Amniotic stem cell (primary cell): ENCODE measurements at places on chromosomes 11 and 22.

- DNase-seq: peak; percentile 17
These were observed 151.7 kb downstream of the SWAP70 start for GRCh38 chr11:9815486-9816136.

DNA sequence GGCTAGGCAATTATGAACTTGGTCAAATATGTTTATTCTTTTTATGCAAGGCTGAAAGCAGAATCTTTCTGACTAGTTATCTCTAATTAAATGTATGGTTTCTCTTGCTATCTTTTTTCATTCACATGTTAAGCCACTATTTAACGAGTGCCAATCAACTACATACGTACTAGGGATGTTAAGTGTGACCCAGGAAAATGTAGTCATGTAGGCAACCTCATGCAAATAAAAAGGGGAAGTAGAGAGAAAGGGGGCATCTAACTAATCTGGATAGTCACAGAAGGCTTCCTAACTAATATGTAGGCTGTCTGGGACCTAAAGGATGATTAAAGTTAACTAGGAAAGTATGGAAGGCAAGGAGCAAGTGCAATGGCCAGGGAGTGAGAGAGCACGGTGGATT lies 23.5 kb downstream of the TBRG1 start:
- no peak for DNase-seq

- DNase-seq: no peak
These were observed 51.7 kb downstream of the BRD1 start for GRCh38 chr22:49775867-49776511.

DNA sequence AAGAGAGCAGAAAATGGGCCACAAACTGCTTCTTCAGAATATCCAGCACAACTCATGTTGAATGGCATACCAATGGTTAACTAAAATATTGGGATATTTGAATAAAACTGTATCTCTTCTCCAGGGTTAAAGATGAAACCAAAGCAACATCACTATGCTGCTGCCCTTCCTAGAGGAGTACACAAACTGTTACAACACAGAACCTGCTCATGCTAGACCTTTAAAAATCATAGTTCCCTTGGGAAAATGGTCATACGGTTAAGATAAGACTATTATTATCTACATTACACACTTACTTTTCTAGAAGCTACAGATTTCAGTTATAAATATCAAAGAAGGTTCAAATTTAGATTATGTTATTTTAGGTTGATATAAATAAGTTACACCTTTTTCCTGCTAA lies 78.6 kb upstream of the TP53AIP1 start:
- no peak for DNase-seq

GRCh38 chr11:86765203-86765602 lies 35.1 kb upstream of the PRSS23 start:
- DNase-seq: no peak

GRCh38 chr22:50602338-50602700 lies 1.7 kb downstream of the MAPK8IP2 start:
- DNase-seq: no peak

DNA sequence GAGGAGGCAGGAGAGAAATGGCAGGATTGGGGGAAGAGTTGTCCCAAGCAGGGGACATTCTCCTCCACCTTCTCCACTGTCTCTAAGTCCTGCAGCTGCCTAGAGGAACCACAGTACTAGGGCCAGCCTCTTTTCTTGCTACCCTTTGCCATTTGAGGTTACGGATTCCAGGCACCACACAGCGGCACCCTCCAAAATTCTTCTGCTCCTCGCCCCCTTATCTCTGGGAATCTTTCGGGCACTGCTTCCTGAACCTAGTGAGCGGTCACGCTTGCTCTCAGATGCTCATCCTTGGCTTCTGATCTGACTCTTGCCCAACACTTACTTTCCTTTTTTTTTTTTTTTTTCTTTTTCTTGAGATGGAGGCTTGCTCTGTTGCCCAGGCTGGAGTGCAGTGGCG lies 26.6 kb upstream of the XBP1 start:
- DNase-seq: no peak

GRCh38 chr11:57566005-57566904 lies 1.2 kb downstream of the UBE2L6 start:
- peak; percentile 32 for DNase-seq

DNA sequence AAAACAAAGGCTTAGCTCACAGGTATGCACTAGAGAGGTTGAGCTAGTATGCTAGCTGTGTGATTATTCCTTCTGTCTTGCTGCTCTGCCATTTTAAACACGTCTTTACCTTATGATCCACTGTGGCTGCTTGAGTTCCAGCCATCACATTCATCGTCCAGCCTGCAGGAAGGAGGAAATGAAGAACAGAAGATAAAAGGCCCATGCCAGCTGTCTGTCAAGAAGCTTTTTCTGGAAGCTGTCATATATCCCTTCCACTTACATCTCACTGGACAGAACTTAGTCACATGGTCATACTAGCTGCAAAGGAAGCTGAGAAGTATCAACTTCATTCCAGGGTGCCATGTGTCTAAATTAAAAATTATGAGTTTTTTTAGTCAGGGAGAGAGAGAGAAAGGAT lies 9.5 kb downstream of the PRDX5 start:
- no peak for DNase-seq

- DNase-seq: no peak
These were observed 789.6 kb downstream of the TBC1D22A start for GRCh38 chr22:47552024-47552423.

GRCh38 chr22:35116817-35117216 lies 50.9 kb downstream of the ISX start:
- DNase-seq: no peak

DNA sequence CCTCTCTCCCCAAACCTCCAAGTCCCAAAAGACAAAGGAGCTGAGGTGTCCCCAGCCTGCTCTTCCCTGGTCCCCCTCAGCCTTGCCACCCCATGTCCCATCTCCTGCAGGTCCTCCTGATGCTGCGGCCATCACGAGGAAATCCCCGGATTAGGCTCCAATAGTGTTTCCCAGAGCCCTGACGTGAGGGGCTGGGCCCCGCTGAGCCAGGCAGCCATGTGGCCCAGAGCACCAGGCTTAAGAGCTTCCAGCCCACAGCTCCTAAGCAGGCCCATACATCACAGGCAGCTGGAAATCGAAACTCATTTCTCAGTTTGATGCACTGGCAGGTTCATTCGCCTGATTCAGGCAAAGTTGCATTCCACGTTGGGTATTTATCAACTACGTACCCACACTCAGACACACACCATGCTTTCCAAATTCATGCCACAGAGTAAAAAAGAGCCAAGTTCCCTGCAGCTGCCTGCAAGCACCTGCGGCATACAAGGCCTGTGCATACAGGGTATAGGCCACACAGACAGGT lies 114.2 kb downstream of the CHST1 start:
- no peak for DNase-seq

DNA sequence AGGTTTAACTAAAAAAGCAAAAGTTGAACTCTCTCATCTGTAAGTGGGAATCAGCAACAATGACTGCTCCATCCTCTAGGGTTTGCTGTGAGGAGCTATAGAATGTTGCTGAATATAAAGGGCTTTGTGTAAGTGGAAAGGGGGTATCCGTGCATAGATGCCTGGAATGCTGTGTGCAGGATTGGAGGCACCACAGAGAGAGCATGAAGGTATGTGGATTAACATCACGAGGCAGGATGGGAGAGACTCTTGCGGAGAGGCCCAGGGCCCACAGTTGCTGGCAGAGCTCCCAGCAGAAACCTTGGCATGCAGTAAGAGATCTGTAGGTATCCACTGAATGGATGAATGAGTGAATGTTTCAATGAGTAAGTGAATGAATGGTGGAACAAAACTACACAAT lies 298.7 kb upstream of the DDI1 start:
- DNase-seq: no peak

- DNase-seq: no peak
These were observed 114.6 kb upstream of the BID start for GRCh38 chr22:17888855-17889254.

DNA sequence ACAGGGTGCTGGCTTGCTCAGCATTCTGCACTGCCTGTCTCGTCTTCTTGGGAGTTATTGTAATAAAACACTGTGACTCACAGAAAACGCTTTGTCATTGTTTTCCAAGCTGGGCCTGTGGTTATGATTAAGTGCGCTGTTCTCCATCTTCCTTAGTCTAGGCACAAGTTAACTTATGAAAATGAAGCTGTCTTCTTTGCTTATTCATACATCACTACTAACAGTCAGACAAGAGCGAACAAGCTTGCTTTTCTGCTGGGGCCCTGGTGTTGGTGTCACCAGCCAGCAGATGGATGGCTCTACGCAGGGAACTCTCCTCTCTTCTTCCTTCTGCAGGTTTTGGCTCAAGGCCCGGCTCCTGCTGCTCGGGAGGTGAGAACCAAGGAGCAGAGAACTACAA lies 380.1 kb upstream of the SYN3 start:
- DNase-seq: peak; percentile 81

GRCh38 chr11:64461081-64461480 lies 102.1 kb downstream of the RPS6KA4 start:
- no peak for DNase-seq

DNA sequence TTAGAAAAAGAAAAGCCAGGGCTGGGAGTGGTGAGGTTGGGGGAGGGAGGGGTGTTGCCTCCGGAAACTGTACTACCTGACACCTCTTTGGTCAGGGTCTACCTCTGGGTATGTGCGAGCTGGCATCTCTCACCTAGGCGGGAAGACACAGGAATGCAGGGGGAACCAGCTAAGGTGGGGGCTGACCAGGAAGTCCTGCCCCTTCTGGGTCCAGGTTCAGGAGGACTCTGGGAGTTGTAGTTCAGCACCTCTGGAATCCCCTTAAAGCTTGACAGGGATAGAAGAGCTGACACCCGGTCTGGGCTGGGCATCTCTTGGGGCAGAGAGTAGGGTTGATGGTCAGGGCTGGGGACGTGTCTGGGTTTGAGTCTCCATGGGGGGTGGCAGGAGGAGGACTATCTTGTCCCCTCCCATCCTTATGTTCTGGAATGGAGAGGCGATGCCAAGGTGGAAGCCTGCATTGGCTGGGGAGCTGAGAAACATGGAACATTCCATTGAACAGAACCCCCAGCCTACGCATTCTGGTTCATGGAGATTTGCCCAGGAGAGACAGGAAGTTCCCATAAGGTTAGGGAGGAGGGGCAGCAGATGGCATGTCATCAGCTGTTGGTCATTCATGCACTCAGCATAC lies 2.1 kb upstream of the KIAA1671 start:
- no peak for DNase-seq

- DNase-seq: no peak
These were observed 601.3 kb downstream of the BUD13 start for GRCh38 chr11:116171271-116172140.
